Muscle of arm (tissue), 14 donors: ENCODE measurements at places on chromosomes 12 and 14. TPM values are rescaled to one million over a fixed set of nuclear protein-coding genes. Genes with fewer than 3 reads are reported as not detected.
A peak's percentile ranks its signal among the peaks of the same experiment; 100 is the strongest.

GRCh38 chr14:90513161-90514014, 116.6 kb downstream of the CALM1 start:
- DNase-seq = peak; percentile 49

Gene LGMN
- polyA plus RNA-seq = 76.8 TPM

- peak; percentile 27 for DNase-seq
These were observed 20.6 kb downstream of the CNIH1 start for GRCh38 chr14:54420478-54421142.

Gene GPR84
- polyA plus RNA-seq = not detected

- DNase-seq = no peak
These were observed 417.5 kb upstream of the ATP2B1 start for GRCh38 chr12:90126125-90126524.
